ENCODE measurements at places on chromosomes 5 and 9.

DNA sequence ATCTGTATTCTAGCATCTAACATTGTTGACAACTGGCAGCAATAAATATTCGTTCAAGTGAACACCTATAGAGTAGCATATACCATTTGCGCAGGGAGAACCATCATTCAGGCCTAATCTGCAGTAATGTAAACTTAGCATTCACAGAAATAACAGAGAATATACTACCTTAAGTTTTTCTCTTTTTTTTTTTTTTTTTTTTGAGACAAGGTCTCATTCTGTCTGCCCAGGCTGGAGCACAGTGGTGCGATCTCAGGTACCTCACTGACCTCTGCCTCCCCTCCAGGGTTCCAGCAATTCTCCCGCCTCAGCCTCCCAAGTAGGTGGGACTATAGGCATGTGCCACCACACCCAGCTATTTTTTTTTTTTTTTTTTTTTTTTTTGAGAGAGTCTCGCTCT, 12.1 kb downstream of the UBAP2 start:
- no peak for DNase-seq

DNA sequence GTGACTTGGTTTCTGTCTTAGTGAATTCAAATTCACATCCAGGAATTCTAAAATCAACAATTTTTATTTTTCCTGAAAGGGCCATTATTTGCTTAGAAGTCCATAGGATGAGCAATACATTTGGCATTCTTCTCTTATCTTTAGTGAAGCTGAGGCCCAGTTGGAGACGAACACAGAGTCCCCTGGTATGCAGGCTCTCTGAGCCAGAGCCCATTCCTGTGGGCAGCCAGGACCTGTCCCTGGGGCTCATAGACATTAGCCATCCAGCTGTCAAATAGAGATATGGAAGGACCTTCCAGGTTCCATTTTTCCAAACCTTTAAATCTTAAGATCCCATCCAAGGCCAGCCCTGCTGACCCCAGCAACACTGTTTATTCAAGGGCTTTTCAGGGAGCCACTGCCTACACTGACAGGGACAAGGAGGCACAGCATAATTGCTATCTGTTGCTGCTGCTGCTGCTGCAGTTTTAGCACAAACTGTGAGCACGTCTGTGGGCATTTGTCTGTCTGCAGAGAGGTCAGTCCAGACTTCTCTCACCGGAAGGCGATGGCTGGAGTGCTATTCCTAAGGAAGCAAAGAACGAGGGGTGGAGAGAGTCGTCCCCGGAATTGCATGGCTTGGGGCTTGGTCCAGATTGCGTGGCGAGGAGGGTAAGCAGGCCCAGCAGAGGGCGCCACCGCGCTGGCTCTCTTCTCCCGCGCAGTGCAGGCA, 639.0 kb downstream of the CCDC171 start:
- DNase-seq = no peak

DNA sequence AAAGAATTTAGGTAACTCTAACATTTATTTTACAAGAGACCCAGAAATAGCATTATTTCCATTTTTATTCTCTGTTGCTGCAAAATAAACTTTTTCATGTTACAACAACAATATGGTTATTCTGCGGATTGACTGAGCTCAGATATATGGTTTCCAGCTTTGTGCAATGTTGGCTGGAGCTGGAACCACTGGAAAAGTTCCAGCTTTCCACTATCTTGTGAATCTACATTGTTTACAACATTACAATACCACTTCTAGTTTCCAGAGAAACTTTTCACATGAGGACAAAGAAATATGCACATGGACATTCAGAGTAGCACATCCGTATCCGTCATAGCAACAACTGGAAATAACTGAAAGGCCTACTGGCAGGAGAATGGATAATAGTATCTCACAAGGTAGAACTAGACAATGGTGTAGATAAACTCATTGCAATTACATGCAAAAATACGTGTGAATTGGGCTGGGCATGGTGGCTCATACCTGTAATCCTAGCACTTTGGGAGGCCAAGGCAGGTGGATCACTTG, 436.1 kb upstream of the ADAMTS16 start:
- no peak for DNase-seq

DNA sequence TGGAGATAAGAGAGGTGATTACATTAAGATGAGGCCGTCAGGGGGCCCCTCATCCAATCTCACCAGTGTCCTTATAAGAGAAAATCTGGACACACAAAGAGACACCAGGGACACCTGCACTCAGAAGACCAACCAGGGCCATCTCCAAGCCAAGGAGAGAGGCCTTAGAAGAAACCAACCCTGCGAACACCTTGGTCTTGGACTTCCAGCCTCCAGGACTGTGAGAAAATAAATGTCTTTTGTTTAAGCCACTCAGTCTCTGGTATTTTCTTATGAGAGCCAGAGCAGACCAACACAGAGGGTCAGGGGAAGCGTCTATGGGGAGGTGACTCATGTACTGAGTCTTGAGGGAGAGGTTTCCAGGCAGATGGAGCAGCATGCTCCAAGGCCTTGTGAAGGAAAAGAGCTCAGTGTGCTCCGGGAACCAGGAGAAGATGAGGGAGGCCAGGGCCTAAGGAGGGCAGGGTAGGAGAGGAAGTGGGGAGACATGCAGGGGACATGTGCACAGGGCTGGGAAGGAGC, 5.4 kb downstream of the PHYKPL start:
- no peak for DNase-seq

DNA sequence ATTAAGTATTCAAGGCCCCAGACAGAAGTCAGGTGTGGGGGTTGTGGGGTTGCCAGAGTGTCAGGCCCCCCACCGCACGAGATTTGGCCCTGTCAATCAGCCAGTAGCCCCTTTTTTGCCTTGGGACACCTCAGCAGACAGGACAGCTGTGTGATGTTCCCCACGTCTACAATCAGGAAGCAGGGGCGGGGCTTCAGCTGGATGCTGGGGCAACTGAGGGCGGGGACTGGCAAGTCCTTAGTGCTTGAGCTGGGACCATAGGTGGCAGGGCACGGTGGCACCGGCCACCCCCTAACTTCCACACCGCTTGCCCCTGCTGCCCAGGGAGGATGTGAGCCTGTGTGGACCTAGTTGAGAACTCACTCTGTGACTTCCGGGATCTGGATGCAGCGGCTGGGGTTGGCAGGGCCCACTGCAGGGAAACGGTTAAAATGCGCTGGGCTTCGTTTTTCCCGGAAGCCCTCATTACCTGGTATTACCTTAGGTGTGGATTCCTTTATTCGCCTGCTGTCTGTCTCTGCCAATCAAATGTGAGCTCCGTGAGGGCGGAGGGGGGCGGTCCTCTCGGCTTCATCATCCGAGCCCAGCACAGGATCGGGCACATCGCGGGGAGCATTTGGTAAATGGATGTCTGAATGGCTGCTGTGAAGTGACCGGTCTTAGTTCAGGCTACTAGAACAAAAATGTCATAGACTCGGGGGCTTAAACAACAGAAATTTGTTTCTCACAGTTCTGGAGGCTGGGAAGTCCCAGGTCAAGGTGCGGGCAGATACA, 7.5 kb upstream of the GTF3C5 start:
- DNase-seq = no peak
